Endothelial cell of umbilical vein (primary cell): ENCODE measurements at places on chromosomes 1 and 21. TPM values are rescaled to one million over a fixed set of nuclear protein-coding genes. Genes with fewer than 3 reads are reported as not detected.

DNA sequence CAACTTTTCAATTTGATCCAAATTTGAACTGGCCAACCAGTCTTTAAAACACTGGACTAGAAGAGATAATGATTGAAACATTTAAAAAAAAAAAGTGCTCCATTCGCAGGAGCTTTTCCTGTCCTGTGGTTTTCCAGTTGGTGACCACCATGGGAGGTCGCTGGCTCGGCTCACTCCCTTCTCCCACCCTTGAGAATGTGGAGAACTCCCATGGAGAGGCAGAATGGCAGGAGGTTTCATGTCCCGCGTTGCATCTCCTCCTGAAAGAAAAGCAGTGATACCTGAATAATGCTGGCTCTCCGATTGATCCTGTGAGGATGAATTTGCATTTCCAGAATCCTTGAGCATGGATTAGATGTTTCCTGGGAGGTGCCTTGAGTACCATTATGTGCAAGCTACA is 16.5 kb upstream of the MPZL1 start:
- H3K4me3 ChIP-seq: no peak overlapping the region
- H3K36me3 ChIP-seq: no peaks in the 10 kb centered on the region
- peaks cover 29% of the 10 kb centered on the region for H3K27me3 ChIP-seq
- no peak overlapping the region for H3K27ac ChIP-seq
- no peak for DNase-seq

GRCh38 chr1:159896546-159896930 is 3.4 kb downstream of the CFAP45 start:
- H3K36me3 ChIP-seq: no peaks in the 10 kb centered on the region
- H3K4me3 ChIP-seq: no peak overlapping the region
- DNase-seq: no peak
- no peaks in the 10 kb centered on the region for H3K27me3 ChIP-seq
- no peak overlapping the region for H3K27ac ChIP-seq

The OR2W3 gene
- total RNA-seq: not detected in 2 replicates

The TMPRSS15 gene
- not detected in 2 replicates for total RNA-seq

- no peak overlapping the region for H3K4me3 ChIP-seq
- no peak for DNase-seq
- H3K27me3 ChIP-seq: no peaks in the 10 kb centered on the region
- no peaks in the 10 kb centered on the region for H3K36me3 ChIP-seq
These were observed 4.0 kb upstream of the SLC35A3 start for GRCh38 chr1:99965646-99966375.
